ENCODE measurements at places on chromosomes 4 and X.

- DNase-seq, result no peak
These were observed 499.6 kb downstream of the PPARGC1A start for GRCh38 chr4:23390246-23390645.

DNA sequence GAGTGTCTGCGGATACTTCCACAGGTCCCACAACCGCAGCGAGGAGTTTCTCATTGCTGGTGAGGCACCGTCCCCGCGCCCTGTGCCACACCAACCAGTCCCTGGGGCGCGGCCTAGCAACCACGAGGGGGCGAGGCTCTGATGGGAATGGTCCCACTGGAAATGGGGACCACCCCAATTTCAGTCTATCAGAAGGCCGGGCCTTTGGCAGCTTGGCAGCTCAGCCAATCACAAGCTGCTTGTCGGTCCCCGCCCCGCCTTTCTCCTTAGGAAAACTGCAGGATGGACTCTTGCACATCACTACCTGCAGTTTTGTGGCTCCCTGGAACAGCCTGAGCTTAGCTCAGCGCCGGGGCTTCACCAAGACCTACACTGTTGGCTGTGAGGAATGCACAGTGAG lies 3.0 kb downstream of the TIMP1 start:
- no peak for DNase-seq

DNA sequence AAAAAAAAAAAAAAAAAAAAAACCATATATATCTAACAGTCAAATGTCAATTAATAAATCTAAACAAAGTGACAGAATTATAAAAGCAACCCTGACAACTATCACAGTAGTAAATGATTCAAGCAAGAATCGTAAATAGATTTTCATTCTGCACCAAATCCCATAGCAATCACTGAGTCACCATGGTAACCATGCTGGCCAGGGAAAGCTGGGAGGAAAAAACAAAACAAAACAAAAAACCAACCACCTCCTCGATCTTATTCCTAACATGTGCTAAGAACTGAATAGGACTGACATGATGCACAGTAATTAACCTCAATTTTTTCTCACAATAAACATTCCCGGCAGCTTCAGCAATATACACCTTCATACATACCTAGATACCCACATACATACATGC lies 30.6 kb upstream of the RAB40A start:
- DNase-seq, result no peak

DNA sequence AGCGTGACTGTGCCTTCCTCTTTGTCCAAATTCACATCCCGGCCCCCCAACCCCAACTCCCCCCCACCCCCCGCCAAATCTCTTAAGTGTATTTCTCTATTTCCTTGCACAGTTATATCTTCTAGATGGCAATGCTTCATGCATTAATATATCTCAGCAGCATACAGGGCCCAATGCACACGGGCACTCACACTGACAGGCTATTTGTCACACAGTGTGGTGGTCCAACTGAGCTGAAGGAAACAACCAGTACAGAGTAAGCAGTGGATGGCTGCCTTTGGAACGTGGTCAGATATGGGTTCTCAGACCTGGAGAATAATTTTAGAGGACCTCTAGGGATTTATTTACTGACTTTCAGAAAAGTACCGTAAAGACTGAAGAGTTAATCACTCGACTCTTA lies 681 bp downstream of the EXOC1 start:
- no peak for DNase-seq

DNA sequence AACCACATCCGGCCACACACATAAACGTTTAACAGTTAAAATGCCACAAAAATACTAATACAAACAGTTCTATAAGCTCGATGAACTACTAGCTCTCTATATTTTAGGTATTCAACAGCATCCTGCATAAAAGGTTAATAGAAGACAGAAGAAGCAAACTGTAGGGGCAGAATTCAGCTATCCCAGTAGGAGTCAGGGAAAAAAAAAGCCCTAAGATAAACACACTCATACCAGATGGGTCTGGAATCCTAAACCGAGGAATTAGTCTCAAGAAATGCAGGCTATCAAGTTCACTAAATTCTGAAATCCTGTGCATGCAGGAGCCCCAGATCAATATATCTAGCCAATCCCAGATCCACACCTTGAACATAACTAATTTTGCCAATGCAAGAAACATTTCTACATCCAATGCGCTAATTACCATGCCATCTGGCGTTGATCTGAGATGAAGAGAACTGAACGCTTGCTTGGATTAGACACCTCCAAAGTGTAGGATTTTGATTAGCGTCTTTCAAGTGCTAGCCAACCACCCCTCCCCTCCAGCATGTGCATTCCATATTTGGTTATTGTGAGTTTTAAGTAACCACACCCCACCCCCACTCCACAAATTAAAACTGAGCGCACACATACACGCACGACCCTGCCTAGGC lies 512.2 kb upstream of the INTU start:
- DNase-seq, result no peak

GRCh38 chr4:16707874-16708273 lies 190.6 kb downstream of the LDB2 start:
- no peak for DNase-seq

- DNase-seq, result no peak
These were observed 512.3 kb upstream of the EPHA5 start for GRCh38 chr4:66182636-66183035.

DNA sequence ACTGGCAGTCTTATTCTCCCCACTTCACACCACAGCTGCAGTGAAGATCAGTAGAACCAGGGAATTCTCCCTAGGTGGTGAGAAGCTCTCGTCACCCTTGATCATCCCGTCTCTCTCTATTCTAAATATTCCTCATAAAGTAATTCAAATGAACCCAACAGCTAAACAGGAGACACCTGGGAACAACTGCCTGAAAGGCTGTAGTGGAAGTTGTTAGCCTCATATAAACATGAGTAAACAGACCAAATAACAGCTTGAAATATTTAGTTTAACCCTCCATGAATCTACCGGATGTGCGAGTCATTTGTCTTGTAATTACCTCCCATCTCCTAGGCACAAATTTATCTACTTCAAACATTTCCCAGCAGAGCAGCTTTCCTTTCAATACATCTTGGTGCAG lies 30.4 kb upstream of the APELA start:
- no peak for DNase-seq

DNA sequence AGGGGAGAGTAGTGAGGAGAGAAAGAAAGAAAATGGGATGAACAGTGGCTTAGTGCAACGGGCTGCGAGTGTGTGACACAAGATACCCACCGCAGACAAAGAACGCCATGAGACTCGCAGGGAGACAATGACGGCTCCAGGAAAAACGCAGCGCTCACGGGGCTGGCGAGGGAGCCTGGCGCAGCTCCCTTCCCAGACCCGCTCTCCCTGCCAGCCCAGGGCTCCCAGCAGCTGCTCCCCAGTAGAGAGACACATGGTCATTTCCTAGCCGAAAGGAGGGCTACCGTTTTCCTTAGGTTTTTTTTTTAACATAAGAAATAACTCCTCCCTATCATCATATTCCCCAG lies 149.5 kb downstream of the MAML3 start:
- DNase-seq, result no peak

DNA sequence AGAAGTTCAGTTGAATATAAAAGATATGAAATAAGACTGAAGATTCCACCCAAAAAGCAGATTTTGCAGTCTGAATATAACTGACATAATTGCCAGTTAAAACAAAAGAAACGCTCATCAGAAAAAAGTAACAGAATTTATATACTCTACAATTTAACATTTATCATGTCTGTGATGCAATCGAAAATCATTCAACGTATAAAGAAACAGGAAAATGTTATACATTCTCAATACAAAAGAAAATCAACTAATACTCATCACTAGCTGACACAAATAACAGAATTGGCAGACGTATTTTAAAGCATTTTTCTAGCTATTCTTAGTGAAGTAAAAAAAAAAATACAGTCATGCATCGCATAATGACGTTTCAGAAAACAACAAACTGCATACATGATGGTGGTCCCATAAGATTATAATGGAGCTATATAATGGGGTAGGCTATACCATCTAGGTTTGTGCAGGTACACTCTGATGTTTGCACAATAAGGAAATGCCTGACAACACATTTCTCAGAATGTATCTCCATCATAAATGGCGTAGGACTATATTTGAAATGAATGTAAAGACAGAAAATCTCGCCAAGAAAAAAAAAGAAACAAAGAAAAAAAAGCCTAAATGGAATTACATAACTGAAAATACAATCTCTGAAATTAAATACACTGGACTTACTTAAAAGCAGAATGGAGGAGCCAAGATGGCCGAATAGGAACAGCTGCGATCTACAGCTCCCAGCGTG lies 34.3 kb downstream of the OR13H1 start:
- DNase-seq, result no peak

DNA sequence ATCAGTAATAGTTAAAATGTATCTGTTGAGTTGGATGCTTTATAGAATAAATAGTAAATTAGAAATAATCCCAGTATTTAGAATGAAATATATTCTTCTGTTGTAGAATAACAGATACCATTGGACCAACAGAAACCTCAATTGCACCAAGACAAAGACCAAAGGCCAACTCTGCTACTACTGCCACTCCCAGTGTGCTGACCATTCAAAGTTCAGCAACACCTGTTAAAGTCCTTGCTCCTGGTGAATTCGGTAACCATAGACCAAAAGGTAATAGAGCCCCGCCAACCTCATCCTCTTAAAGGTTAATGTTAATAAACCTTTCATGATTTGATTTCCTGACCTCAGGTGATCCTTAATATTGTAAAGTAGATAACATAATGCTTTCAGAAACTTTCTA lies 73.8 kb downstream of the PAQR3 start:
- DNase-seq, result no peak

- DNase-seq, result no peak
These were observed 231.3 kb downstream of the SHOX start for GRCh38 chrX:861921-862320.

- no peak for DNase-seq
These were observed 85.6 kb upstream of the EFHC2 start for GRCh38 chrX:44428989-44429627.

DNA sequence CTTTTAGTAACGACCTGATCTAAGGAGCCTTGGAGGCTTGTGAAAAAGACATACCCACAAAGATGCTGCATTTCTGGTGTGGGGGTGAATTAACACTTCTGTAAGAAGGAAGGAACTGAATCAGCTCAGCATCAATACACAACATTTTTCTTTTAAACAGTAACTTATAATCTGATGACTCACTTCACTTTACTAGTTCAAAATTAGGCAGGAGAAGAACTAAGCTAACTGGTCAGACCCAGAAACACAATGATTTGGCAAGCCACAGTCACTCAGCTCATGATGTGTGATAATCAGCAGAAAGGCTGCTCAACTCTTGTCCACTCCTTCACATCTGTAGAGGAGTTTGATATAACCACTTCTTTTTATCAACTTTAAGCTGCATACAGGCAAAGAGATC lies 4.6 kb downstream of the MMAA start:
- no peak for DNase-seq

DNA sequence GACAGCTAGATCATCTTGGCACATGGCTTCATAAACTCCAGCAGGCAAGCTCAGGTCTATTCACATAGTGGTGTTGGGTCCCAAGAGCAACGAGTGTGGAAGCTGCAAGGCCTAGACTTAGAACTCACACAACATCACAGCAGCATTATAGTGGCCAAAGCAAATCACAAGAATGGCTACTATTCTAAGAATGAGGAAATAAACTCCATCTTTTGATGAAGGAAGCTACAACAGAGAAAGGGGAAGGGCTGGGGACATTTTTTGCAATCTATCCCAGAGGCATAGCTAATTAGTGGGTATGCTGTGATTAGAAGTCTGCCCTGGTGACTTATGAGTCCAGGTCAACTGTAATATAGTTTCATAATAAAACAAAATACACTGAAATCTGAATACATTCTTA lies 42.9 kb upstream of the TAB3 start:
- DNase-seq, result no peak

DNA sequence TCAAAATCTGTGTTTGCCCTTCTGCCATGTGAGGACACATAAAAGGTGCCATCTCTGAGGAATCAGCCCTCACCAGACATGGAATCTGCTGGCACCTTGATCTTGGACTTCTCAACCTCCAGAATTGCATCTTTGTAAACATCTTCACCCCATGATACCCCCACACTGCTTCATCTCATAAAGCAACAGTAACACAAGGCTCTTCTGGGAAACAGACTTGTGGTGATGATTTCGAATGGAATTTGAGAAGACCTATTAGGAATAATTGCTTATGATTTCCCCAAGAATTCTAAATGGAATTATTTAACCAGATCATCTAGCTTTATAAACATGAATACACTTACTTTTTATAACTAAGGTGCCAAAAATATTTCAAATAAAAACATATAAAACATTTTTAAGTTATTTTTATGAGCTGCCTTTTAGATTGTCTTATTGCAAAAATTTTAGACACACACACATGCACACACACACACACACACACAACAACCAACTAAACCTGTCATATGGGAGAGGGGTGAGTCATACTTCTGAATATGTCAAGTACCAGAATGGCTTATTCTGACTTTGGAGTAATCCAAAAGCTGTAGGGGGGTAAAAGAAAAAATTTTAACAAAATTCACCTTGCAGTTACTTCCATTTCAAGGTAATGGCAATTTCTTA lies 82.0 kb downstream of the USP46 start:
- no peak for DNase-seq

- no peak for DNase-seq
These were observed 111.9 kb upstream of the GALNT7 start for GRCh38 chr4:173056710-173057109.

DNA sequence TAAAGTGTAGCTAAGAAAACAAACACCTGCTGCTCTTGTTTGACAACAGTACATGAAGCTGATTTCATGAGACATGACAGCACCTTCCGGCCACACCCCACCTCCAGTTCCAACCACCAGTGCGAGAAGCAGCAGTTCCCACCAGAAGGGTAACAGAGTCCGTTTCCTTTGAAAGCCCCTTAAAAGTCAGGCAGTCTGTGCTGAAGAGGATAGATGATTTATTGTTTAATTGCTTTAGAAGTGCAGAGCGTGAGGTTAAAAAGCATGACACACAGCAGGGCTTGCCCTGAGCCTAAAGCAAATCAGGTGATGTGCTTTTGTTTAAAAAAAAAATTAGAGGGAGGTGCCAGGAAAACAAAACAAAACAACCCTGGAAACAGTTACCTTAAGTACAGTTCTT lies 82.6 kb downstream of the HADH start:
- DNase-seq, result no peak

DNA sequence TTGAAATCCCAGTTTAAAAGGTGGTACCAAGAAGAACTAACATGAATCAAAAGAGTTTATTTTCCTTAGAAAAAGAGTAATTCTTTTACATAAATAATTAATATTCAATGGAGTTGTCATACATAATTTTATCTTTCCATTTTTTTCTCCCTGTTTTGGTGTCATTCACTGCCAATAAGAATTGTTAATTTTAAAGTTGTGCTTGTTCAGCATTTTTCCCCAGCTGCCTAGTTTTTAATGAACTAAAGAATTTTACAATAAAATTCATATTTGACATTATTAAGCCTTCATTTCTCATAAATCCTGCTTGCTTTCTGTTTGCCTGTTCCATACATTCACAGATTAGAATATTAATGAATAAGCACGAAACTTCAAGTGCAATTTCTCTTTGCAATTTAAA lies 393.6 kb downstream of the GRXCR1 start:
- no peak for DNase-seq

GRCh38 chrX:24796204-24796603 lies 102.5 kb downstream of the POLA1 start:
- DNase-seq, result no peak

- no peak for DNase-seq
These were observed 32.4 kb upstream of the TMEM131L start for GRCh38 chr4:153433754-153434105.
